Activated effector memory CD4-positive, alpha-beta T cell treated with Interleukin-2 at 50 U/mL for 16 hours (primary cell): ENCODE measurements at places on chromosomes 1 and 21.

DNA sequence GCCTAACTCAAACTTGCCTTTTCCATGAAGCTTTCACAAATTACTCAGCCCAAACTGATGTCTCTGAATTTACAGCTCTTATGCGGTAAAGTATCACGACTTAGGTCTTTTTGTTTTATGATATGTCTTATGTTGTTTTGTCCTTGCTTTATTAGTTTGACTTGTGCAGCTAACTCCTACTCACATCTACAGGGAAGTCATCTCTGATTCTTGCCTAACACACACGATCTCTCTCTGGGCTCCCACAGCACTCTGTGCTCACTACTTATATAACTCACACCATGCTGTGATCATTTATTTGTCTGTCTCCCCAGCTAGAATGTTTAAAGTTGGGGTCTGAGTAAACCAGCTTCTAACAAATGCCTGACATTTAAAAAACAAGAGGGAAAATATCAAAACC is 9.3 kb upstream of the PI4KB start:
- DNase-seq, result no peak

DNA sequence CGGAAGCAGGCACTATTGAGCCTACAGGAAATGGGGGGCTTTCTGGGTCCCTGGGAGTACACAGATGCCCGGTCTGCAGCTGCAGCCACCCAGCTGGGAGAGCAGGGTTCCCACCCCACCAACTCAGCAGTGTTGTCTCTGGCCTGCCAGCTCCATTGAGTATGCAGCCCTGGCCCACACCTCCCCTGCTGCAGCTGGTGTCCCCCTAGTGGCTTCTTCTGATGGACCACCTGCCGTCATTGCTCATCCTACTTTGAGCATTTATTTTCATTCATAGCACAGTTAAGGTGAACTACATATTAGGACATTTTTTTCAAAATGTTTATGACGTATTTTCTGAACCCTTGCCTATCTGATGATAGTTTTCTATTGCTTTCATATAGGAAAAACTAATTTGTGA is 189.8 kb upstream of the LYPLAL1 start:
- no peak for DNase-seq

GRCh38 chr1:221886311-221886710 is 144.4 kb upstream of the DUSP10 start:
- no peak for DNase-seq

GRCh38 chr21:31660591-31660990 is 1.1 kb downstream of the SOD1 start:
- no peak for DNase-seq

DNA sequence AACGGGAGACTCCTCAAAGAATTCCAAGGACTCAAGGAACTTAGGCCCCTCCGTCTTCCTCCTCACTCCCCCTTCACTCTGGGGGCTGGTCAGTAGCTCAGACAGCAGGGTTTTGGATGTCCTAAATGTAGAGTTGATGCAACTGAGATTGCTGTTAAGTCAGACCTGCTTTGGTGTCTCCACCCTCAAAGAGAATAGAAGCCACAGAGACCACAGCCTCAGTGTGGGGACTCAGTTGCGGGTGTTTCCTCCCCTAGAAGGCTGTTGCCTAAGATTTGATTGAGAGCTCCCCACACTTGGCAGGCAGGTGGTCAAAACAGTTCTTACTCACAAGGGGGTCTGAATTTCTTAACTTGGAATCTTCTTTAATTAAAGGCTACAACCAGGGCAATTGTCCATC is 7.6 kb downstream of the MAN1C1 start:
- DNase-seq, result no peak

DNA sequence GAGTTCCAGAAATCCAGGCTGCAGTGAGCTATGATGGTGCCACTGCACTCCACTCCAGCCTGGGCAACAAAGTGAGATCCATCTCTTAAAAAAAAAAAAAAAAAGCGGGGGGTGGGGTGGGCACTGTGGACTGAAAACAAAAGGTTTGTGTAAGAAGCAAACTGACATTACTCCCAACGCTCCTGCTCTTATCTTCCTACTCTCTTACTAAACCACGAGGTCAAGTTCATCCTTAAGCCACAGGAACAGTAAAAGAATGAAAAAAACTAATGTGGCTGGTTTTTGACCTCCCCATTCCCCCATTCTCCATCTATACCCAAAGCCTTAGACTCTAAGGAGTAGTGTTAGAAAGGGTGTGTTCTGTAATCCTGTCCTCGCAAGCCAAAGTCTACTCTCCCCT is 30.8 kb downstream of the TFAP2E start:
- no peak for DNase-seq

DNA sequence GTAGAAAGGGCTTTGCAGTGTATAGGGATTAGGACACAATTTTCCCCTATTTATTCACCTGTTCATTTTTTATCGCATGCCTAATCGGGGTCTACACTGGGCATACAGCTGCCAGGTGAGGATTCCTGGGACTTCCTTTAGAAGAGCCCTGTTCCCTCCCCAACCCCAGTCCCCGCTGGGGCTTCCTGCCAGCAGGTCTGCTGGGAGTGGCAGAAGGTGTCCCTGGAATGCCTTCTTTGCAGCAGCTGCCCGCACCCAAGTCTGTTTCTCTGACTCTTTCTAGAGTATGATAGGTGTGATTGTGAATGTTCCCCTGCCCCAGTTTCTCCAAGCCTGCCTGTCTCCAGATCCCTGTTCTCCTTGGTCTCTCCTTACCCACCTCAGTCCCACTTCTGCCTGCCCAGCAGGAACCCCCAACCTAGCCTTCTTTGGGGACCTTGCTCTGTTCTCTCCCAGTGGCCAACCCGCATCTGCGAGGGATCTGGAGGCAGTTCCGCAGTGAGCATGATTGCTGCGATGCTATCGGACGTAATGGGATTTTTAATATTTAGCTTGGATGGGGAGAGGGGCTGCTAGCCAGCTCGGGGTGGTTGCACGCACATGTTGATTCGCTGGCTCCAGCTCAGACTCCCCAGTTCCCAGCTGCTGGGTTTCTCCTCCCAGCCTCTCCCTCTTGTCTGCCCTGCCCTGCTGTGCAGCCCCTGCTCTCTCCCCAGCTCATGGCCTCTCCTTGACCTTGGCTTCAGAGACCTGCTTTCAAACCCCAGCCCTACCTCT is 79.8 kb downstream of the EPHB2 start:
- DNase-seq, result no peak

DNA sequence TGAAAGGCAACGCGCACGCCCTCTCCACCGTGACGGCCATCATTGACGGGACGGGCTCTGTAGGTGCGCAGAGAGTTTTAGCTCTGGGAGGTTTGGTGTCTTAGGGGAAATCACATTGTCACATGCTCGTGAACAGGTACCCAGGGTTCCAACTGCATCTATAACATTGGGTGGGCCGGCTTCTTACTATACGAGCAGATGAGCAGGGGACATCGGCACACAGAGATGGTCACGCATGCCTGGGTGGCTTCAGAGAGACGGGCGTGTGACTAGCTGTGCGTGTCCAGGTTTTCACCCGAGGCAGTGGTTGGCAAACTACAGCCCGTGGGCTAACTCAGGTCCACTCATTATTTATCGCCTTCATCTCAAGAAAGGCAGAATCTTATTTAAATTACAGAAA is 54.7 kb downstream of the SLC37A1 start:
- DNase-seq, result no peak

GRCh38 chr1:205068001-205068400 is 16.3 kb downstream of the TMEM81 start:
- DNase-seq, result no peak

GRCh38 chr1:10597492-10598388 is 123.0 kb downstream of the PEX14 start:
- DNase-seq, result no peak
